NCI-H510A treated with DMSO at 0.1 percent for 48 hours (cell line): ENCODE measurements at places on chromosomes 13 and 19.
A peak's percentile ranks its signal among the peaks of the same experiment; 100 is the strongest.

DNA sequence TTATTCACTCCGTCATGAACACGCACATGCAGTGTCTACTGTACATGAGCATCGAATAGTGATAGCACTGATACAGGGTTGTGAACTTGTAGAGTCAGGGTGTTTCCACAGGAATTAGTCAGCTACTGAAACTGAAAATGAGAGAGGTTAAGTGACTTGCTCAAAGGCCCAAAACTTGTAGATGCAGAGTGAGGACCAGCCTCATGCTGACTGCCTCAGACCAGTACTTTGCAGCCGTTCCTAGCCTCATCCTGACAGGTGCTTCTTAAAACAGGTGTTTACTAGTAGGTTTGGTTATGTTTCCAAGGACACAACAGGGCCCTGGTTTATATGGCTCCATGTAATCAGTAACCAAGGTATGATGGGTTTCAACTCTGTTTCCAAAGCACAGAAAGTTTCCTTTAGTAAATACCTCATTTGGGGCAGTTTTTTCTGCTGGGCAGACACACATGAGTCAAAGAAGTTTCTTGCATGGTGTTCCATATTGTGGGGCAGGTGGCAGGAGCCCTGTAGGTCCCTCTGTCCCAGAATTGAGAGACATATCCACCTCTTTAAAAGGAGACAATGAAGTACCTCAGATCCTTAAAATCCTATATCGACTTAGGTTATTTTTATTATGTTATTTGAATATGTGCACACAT lies 16.0 kb downstream of the FGF9 start:
- no peak for DNase-seq

GRCh38 chr19:30778061-30778460 lies 405.9 kb downstream of the ZNF536 start:
- no peak for DNase-seq

GRCh38 chr19:40419066-40419612 lies 6.0 kb upstream of the PRX start:
- no peak for DNase-seq

- DNase-seq = no peak
Measured at GRCh38 chr13:108985166-108985565, 355.8 kb downstream of the MYO16 start.

DNA sequence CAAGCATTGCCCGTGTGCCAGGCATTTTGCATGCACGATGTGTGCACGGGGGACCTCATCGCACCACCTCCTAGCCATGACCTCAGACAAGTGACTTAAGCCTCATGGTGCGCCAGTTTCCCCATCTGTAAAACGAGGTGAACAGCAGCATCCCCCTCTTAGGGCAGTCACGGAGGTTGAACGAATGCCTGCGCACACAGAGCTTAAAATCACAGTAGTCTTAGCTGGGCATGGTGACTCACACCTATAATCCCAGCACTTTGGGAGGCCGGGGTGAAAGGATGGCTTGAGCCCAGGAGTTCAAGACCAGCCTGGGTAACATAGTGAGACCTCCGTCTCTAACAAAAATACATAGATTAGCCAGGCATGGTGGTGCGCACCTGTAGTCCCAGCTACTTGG lies 48.6 kb downstream of the PIN1 start:
- no peak for DNase-seq

- peak; percentile 62 for DNase-seq
Measured at GRCh38 chr19:4234862-4235201, 5.5 kb downstream of the EBI3 start.

DNA sequence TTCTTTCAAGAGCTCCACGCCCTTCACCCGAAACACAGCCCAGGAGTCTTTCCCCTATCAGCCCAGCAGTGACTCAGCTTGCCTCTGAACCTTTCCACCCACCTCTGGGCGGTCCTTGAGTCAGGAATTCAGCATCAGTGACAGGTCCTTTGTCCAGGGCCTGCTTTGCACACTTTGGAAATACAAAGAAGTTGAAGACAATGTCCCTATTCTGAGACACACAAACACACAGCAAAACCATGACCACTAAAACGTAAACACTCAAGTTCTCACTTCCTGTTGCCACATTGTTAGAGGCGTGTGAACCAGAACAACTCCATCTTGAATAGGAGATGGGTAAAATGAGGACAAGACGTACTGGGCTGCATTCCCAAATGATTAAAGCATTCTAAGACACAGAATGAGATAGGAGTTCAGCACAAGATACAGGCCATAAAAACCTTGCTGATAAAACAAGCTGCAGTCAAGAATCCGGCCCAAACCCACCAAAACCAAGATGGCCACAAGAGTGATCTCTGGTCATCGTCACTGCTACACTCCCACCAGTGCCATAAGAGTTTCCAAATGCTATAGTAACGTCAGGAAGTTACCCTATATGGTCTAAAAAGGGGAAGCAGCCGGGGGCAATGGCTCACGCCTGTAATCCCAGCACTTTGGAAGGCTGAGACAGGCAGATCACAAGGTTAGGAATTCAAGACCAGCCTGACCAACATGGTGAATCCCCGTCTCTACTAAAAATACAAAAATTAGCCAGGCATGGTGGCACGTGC lies 49.2 kb upstream of the ATP12A start:
- DNase-seq = no peak

- DNase-seq = no peak
Measured at GRCh38 chr19:31389874-31390273, 40.6 kb upstream of the TSHZ3 start.

- no peak for DNase-seq
Measured at GRCh38 chr13:73998631-73999030, 135.6 kb downstream of the KLF12 start.

DNA sequence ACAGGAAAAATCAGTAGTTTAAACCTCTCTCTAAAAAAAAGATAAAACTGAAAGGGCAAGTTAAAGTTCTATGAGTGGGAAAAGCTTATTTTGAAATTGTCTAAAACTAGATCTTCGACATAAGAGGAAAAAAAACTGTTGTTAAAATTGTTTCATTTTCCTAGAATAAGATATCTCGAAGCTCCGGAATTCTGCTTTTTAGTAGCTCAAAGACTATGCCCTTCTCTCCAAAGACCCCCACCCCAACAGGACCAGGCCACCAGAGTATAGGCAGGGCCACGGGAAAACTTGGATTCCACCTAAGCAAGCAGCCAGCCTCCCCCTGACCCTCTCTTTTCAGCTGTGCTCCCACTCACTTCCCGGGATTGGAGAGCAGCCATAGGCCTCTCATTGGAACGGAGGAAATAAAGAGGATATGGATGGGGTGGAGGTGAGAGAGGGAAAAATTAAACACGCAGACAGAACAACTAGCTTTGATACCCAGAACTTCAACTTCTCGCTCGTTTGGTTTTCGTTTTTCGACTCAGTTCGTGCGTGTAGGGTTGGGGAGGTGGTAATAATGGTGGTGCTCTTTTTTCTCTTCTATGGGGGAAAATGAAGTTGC lies 3.0 kb downstream of the POU4F1 start:
- no peak for DNase-seq

DNA sequence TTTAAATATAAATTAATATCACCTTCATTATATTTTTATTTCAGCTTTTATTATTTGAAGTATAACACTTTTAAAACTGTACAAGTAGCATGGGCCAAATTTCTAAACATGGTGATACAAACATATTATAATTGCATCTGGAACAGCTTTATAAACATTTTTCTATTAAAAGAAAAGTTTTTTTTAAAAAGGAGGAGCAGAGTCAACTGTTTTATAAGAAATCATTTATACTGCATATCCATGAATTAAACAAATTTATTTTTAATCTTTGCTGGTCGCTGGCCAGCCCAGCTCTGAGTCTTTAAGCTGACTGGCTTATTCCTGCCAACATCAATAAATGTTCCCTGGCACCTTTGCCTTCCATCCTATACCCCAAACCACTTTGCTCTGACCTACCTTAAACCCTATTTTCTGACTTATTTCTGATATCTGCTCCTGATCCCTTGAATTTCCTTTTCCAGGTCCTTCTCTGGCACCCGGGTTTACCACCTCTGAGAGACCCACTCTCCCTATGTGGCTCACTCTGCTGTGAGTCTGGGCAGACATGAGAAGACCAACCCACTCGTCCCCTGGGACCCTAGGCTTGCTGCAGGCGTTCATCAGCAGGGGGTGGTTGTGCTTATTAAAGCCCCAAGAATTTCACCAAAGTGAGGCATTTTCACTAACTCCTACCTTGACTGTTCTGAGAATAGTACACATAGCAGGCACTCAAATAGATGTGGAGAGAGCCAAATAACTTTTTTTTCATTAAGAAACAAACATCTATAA lies 220.3 kb downstream of the KLF12 start:
- no peak for DNase-seq

GRCh38 chr13:106003651-106004050 lies 531.8 kb downstream of the EFNB2 start:
- no peak for DNase-seq

GRCh38 chr19:36049080-36049698 lies 4.9 kb downstream of the THAP8 start:
- peak; percentile 78 for DNase-seq

DNA sequence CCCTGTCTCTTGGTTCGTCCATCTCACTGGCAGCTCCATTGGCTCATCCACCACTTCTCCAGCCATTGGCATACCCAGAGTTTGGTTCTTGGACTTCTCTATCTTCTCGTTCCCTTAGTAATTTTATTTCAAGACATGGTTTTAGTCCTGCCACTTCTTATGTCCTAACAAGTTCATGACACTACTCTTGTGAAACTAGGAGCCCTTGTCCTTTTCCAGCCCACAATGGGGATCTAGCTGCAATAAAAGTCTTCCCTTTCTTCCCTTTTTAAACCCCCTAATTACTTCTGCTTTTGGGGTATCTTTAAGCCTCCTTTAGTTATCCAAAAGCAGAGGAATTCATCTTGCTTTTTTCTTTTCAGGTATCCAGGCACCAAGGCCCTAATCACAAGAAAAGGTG lies 2.9 kb upstream of the RCBTB2 start:
- DNase-seq = no peak

GRCh38 chr13:49417161-49417560 lies 26.7 kb downstream of the CAB39L start:
- DNase-seq = no peak

DNA sequence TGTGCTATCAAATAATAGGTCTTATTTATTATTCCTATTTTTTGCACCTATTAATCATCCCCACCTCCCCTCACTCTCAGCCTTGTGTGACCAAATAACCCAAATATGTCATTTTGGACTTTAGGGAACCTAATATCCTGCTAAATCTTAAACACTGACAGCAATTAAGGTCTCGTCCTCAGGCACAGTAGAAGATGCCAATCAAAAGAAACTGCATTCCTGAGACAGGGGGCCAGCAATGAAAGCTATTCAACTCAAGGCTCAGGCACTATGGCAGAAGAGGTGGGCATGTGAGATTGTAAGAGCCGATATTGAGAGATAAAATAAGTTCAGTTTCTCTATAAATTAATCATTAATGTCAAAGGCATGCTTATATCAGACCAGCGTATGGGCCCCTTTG lies 1437.7 kb upstream of the PCDH9 start:
- DNase-seq = no peak

DNA sequence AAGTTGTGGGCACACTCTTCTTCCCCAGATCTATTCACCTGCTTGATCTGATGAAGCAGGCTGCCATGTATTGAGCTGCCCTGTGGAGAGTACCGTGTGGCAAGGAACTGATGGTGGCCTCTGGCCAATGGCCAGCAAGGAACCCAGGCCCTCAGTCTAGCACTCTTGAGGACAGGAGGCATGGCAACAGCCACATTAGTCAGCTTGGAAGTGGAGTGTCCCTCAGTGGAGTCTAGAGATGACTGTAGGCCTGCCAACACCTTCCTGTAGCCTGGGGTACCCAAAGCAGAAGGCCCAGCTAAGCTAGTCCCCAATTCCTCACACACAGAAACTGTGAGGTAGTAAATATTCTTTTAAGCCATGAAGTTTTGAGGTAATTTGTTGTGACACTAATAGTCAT lies 412.5 kb downstream of the DACH1 start:
- no peak for DNase-seq

GRCh38 chr13:24022568-24022967 lies 125.3 kb upstream of the C1QTNF9B start:
- no peak for DNase-seq

GRCh38 chr13:45178349-45179162 lies 22.3 kb downstream of the KCTD4 start:
- no peak for DNase-seq

GRCh38 chr13:42041684-42042035 lies 6.8 kb upstream of the DGKH start:
- DNase-seq = peak; percentile 8
